B cell (primary cell): ENCODE measurements at places on chromosomes 13 and 19. TPM values are rescaled to one million over a fixed set of nuclear protein-coding genes. Genes with fewer than 3 reads are reported as not detected.

Gene SIGLEC5
- 0.84 and 2.1 TPM in 2 replicates for total RNA-seq

Gene KLHL26
- 10.0 and 14.6 TPM in 2 replicates for total RNA-seq

Gene PSG5
- not detected in 2 replicates for total RNA-seq

Gene LHB
- total RNA-seq = 1.1 TPM in 1 of 2 replicates, not detected in the other

Gene TTC9B
- total RNA-seq = not detected in 2 replicates

Gene PDX1
- total RNA-seq = not detected in 2 replicates

Gene METTL21C
- not detected in 2 replicates for total RNA-seq

Gene ADAMTSL5
- not detected in 2 replicates for total RNA-seq

Gene ZNF439
- 48.6 and 52.3 TPM in 2 replicates for total RNA-seq

DNA sequence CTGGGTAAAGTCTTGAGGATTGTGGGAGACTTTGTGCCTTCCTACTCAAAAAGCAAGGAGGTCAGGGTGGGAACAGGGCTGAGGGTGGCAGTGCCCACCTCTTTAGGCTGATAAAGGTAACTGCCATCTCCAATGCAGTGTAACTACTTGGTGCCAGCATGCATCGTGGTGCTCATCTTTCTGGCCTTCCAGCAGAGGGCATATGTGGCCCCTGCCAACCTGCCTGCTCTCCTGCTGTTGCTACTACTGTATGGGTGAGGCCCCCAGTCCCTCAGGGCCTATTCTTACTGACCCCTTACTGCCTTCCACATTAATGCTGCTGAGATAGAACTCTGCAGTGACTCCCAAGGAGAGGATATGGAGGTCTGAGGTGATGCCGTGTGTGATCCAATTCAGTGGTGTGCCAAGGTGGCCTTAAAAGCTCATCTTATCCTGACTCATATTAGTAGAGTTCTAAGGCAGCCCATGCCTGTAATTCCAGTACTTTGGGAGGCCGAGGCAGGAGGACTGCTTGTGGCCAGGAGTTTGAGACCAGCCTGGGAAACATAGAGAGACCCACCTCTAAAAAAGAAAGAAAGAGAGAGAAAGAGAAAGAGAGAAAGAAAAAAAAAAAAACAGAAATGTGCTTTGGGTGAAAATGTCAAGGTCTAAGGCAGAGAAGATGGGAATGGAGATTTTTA, 9.7 kb upstream of the ARHGAP45 start:
- DNase-seq = peak; percentile 73

DNA sequence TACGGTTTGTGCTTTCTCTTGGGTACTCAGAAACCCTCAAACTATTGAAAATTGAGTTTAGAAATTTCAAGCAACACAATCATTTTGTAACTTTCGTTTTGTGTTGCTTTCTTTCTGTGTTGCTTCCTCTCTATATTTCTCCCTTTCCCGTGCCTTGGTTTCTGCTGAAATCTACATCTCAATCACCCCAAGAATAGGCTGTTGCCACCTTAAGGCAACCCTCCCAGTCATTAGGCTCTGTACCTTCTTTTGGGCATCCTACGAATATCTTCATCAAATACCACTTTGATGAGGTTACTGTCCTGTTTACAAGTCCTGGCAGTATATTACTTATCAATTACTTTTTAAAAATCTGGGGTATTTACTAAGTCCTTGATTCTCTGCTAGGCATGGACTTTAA, 621.6 kb downstream of the GPC6 start:
- DNase-seq = no peak

DNA sequence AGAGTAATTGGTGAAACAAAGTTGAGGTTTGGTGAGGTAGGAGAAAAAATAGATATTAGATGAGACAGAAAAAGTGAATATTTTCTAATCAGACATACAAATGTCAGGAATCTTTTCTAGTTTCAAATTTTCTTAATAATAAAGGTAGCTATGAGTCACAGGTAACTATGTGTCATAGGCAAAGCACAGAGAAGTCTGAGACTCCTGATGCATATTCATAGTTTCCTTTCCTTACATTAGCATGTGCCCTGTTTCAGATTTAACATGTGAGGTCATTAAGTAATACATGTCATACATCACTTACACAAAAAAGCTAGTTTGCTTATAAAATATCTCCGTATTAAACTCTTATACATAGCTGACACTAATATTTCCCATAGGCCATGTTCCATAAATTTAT, 1141.3 kb upstream of the PCDH20 start:
- no peak for DNase-seq

- DNase-seq = no peak
Observed at GRCh38 chr13:97600458-97601075, 166.6 kb downstream of the RAP2A start.

GRCh38 chr13:36428086-36428485, 4.2 kb upstream of the CCNA1 start:
- no peak for DNase-seq

DNA sequence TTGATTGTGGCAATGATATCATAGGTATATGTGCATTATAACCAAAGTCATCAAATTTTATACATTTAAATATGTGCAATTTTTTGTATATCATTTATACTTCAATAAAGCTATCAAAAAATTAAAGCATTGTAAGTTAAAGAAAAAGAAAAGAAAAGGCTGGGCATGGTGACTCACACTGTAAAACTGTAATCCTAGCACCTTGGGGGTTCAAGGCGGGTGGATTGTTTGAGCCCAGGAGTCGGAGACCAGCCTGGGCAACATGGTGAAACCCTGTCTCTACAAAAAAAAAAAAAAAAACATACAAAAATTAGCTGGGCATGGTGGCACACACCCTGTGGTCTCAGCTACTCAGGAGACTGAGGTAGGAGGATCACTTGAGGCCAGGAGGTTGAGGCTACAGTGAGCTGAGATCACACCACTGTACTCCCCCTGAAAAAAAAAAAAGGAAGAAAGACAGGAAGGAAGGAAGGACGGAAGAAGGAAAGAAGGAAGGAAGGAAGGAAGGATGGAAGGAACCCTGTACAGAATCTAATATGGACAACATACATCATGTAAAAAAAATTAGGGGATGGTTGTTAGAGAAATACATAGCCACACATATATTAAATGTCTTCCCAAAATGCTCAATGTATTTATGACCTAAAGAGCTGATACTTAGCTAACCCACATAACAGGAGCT, 21.7 kb upstream of the SLC25A30 start:
- no peak for DNase-seq

- DNase-seq = peak; percentile 82
Observed at GRCh38 chr19:58033741-58034476, at the start of gene ZSCAN1. Gene ZSCAN1, plus strand, starts transcription at chr19:58034025. Its CDS starts 3,812 bp downstream, at chr19:58037837.

DNA sequence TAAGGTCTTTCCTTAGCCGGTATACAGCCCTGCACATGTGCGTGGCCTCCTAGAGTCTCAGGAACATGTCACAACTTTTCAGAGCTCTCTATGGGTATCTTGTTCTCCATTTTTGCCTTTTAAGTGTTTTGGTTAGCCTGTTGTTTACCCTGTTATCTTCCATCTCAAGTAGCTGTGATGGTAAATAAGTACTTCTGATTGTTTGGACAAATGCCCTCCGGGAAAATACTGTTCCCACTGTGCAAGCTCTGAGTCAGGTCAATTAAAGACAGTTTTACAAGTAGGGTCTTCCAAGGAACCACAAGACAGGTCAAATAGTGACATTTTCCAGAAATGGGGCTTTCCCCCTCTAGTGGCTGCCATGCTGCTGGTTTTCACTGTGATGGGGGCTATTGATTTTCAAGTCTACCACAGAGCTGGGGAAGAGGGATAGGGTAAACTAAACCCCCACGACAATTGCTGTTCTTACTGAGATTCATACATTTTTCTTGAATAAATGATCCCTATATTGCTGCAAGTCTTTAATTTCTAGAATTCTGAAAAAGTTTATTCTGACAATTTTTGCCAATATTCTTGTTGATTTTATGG, 109.5 kb downstream of the TM9SF2 start:
- DNase-seq = no peak

DNA sequence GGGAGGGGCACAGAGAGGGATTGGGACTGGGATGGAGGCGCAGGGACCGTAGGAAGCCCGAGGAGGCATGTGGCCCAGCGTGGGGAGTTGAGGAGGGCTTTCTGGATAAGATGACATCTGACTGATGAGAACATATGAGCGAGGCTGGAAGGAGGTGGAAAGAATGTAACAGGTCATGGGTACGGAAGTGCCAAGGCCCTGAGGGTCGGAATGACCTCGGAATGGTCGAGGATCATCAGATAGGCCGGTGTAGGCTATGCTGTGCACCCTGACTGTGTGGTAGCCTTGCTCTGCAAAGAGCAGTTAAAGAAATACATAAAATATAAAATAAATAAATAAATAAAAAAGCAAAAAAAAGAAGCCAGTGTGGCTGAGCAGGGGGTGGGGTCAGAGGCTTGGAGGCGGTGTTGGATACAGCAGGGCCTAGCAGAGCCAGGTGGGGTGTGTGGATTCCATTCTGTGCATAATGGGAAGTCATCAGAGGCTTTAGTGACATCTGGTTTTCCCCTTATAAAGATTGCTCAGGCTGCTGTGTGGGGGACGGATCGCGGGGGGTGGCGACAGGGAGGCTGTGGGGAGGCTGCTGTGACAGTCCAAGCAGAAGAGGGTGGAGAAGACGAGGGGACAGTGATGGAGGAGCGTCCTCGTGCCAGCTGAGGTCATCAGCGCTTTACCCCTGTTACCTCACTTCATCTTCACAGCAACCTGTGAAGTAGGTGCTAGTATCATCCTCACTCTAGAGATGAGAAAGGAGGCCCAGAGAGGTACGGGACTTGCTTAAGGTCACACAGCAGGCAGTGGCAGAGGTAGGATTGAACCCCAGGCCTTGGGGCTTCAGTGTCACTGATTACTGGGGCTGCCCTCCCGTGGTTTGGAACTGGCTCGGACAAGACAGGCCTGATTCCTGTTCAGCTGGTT, 5.0 kb downstream of the PAK4 start:
- DNase-seq = peak; percentile 32

DNA sequence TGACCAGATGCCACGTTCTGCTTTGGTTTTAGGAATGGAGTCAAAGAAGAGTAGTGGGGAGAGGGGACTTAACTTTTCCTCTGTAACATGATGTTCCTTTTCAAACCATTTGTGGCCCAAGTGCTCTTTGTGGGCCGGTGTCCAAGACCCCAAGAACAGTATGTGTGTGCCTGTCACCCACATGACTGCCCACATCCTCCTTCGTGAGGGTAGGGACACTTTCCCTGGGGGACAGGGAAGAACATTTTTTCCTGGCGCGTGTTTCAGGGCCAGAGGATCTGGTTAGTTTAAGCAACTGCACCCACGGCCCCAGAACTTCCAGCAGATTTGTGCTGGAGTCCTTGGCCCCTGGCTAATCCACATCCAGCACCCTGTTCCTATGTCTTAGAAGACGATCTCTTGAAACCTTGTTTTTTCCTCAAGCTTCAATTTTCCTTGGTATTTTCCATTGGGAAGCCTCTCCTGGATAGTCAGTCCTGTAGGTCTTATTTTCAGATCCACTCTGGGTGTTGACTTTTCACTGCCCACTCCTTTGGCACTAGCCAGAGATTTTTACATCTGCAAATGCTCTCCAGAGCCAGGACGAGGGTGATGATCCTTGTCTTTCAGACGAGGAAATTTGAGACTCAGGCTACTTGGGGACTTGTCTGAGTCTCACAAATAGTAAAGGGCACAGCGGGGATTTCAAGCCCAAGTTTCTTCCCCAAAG, 10.8 kb upstream of the CCDC97 start:
- no peak for DNase-seq

- peak; percentile 85 for DNase-seq
Observed at GRCh38 chr19:10408511-10409283, 5.4 kb upstream of the CDC37 start.

DNA sequence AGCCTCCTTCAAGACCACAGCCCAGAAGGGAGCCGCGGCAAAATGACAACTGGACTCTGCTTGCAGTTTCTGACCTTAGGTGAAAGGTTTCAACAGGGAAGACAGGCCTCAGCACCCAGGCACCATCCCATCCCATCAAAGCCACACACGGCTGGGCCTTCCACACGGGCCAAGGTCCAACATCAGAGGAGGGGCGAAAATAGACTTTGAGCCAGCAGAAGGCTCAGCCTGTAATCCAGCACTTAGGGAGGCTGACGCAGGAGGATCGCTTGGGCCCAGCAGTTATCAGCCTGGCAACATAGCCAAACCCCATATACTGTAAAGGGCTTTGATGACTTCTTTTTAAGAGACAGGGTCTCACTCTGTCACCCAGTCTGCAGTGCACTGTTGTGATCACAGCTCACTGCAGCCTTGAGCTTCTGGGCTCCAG, 26.8 kb upstream of the TINCR start:
- no peak for DNase-seq

DNA sequence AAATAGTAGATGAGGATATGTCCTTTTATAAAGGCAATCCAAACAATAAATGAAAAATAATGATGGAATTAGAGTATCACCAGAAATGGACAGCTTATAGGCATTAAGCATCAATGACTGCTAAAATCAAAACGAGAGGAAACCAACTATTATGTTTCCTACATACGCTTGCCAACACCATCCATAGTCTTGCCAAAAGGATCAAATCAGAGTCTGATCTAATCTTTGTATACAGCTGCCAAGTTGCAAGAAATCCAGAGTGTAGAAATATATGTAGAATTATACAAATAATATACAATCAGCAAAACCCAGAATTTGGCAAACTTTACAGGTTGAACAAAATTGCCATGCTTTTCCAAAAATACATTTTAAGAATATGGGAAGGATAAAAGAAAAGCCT, 1661.6 kb downstream of the SLITRK1 start:
- DNase-seq = no peak

DNA sequence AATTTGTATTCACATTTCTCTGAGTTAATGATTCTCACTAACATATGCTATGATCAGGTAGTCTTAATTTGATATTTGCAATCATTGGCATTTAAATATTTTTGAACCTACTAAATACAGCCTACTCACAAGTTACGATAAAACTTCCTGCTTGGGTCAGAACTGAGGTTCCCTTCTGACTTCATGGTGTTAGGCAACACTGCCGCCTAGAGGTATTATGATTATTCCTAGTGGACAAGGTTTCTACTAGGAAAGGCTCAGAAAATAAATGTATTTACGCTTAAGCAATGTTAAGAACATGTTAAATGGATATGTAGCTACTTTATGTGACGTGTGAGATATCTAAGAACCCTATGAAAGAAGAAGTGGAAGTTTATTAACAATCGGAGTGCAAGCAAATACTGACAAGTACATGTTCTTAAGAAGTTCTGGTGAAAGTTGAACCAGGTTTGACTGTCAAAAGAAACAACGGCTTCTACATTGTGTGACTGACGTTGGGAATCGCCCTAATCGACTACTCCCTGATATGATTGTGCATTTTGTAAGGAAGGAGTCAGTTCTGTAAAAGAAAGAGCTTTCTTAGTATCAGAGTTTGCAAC, 1395.8 kb downstream of the SLITRK5 start:
- DNase-seq = peak; percentile 34

DNA sequence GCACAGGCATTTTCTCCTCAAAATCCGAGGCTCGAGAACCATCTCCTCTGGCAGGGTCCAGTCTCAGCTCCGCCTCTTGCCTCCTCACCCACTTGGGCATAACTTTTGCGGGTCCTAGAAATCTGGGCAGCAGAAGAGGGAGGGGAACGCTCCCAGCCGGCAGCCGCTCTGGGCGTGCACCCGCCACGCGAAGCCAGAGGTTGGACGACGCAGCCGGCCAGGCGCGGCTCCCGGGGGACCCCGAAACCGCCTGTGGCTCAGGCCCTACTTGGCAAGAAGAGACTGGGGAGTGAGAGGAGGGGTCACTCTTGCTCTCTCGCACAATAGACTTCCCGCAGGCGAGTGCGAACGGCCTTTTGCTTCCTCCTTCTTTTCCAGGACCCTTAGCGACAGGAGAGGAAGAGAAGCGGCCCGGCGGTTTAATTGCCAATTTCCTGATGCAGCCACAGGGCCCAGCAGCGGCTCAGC, 6.0 kb upstream of the SOX1 start:
- DNase-seq = peak; percentile 11
